Left ventricle myocardium inferior (tissue), 1 donor: ENCODE measurements at places on chromosomes 4 and X. TPM values are rescaled to one million over a fixed set of nuclear protein-coding genes. Genes with fewer than 3 reads are reported as not detected.

The F9 gene
- not detected for total RNA-seq

The ARX gene
- not detected for total RNA-seq

The GPR143 gene
- total RNA-seq = not detected

The PABPC1L2B gene
- not detected for total RNA-seq

The CCNB3 gene
- total RNA-seq = 0.71 TPM

The PABPC5 gene
- total RNA-seq = 0.91 TPM

The TGIF2LX gene
- not detected for total RNA-seq

The PABPC4L gene
- 0.66 TPM for total RNA-seq

The MTM1 gene
- total RNA-seq = 9.5 TPM

The BTK gene
- total RNA-seq = 1.3 TPM

The IL13RA2 gene
- not detected for total RNA-seq

The COX7B gene
- total RNA-seq = 1,696 TPM

The CHIC1 gene
- total RNA-seq = 13.4 TPM

The MECP2 gene
- total RNA-seq = 28.3 TPM

- DNase-seq = no peak
These were observed 1622.4 kb upstream of the PCDH10 start for GRCh38 chr4:131526686-131527085.

- DNase-seq = no peak
These were observed 20.4 kb downstream of the KIAA1210 start for GRCh38 chrX:119107206-119107605.

DNA sequence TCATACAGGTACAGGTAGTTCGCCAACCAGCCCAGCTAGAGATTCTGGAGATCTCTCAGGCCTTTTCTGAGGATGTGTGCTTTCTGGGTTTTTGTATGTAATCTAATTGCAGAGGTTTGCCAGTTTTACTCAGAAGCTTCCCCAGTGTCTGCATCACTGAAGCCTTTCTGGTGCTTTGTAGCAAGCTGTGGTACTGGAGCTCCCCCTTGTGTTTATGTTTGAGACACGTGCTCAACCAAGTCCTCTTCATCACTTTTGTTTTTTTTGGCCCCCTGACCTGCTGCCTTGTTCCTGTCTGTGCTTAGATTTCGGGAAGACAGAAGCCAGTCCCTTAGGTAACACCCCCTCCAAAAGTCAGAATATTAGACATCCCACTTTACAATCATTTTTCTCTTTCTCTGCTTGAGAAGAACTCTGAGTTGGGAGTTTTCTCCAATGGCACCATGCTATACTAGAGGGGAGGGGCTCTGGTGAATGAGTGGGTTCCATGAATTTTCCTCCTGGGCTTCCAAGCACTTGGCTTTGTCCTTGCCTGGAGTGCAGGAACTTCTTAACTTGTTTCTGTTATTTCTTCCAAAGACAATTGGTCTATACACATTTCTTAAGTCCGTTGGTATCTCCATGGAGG, 128.4 kb upstream of the TBC1D9 start:
- no peak for DNase-seq

DNA sequence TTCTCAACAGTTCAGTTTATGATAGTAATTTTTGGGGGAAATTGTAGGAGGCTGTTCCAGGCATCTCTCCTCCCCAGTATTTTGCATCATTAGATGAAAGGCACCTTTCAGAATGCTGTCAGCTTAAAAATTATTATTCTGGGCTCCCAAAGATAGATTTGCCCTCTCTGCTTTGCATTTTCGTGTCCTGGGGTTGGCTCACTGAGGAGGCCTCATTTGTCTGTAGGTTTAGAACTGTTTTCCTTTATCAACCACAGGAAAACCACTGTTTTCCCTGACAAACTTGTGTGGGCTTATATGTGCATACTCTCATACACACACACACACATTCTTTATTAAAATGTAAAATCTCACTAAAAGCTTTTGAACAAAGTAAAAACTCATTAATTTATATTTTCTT, 197.2 kb upstream of the VCX3A start:
- no peak for DNase-seq

DNA sequence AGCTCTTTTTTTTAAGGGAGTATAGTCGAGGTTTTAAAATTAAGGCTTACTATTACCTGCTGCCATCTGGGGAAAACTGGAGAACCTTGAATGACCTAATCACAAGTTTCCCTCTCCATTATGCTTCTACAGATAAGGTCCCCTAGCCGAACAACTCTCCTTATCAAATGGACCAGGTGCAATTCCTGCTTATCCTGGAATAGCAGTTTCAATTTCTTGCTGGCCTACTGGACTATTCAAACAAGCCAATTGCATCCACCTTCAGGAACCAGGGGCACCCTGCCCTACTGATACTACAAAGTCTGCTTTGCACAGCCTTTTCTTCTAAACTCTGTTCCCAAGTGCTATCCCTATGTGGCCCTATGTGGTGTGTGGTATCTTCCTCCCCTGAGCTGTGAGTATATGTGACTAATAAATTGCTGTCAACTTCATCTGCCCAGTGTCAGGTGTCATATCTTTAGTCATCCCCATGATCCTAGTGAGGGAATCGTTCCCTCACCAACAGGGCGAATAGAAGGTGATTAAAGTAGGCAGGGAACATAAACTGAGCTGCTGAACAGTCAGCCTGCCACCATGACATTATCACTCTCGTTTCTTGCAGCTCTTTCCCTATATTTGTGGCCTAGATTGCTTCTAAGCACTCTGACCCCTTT, 128.5 kb downstream of the ATG4A start:
- no peak for DNase-seq

GRCh38 chr4:140368686-140369085, 4.8 kb upstream of the SCOC start:
- no peak for DNase-seq

DNA sequence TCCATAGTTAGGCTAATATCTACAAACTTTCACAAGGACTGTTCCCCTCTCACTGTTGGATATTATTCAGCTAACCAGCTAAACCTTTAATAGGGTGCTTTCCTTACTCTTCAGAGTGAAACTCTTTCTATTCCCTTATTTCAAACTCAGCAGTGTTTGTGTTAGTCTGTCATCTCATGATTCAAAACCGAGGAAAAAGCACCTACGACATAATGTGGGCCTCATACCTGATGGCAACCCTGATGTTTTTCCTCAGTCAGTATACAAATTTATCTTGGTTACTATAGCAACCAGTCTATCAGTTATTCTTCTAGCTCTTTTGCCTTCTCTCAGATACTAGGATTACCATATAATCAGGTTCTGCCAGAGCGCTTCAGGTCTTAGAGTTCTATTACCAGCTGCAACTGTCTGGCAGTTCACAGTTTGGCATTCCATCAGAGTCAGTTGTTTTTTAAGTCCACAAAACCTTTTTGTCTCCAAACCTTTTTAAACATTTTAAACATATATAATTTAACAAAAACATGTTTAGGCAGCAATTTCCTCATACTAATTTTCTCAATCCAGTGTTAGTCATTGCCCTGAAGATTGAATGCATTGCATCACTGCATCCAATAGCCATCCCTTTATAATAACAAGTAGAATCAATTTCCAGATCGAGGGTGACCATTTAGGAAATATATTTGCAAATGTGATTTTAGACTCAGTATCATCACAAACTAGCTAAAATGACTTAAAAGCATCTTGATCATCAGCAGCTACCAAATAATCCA, 7.4 kb downstream of the WDR44 start:
- DNase-seq = no peak

GRCh38 chr4:69531251-69531650, 35.5 kb upstream of the UGT2B4 start:
- DNase-seq = no peak

DNA sequence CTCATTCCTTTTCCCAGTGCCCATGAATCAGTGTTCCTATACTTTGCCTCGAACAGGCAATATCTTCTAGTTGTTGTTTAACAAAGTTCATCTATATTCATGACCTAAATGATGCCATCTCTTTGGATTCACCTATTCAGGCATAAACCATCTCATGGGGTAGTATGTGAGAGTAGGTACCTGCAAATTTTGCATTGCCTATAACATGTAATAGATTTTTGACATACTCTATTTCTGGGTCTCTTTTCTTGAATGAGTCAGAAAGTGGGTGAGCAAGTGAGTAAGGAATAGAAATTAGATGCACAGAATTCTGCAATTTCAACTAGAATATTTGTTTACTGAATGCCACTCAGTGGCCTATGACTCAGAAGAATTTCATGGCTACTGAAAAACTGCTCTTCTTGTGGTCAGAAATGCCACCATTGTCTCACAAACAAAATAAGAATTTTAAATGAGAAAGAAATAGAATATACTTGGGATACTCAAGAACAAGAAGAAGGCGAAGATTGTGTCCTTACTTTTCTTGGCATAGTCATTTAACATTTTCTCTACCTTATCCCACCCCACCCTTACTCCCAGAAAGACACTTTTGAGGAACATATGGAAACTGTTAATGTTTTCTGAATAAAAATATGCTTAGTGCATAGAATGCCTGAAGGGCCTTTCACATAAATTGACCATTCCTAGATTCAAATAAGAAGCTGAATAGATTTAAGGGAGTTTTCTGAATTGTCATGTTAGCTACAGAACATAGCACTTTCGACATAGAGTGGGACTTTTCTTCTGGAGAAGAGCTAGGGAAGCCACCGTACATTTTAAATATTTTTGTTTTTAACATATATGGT, 86.8 kb downstream of the HHIP start:
- DNase-seq = no peak

GRCh38 chr4:80926446-80926845, 104.1 kb upstream of the BMP3 start:
- DNase-seq = no peak

- no peak for DNase-seq
These were observed 153.0 kb downstream of the DCLK2 start for GRCh38 chr4:150231107-150231770.

DNA sequence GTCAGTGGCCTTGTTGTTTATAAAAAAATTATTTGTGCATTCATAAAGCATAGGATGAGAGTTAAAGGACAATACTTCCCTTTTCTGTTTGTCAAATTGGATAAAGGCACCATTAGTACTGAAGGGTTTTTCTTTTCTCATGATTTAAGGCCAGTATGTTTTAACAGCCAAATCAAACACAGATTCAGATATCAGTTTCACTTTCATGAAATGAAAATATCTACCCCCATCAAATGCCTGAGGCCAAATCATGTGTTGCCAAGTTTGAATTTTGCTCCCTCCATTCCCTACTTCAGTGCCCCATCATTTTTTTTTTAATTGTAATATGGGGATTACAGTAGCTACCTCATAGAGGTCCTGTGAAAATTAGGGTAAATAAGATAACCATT, 745.9 kb downstream of the RPA4 start:
- DNase-seq = no peak

DNA sequence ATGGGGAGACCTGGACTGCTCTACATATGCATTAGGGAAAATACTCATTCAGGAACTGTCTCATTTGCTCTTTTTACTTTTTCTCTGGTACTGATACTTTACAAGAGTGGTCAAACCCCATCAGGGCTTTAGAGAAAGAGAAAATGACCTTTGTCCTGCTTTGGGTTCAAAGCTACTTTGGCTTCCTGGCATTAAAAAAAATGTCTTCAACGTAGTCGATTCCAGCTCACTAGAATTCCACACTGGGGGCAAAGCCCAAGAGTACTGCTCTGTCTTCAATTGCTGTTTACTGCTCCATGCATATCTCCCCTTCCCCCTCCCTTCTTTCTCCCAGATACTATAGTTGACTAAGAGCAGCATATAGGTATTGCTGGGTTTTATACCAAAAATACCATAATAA, 98.0 kb downstream of the PAPSS1 start:
- no peak for DNase-seq

GRCh38 chr4:75696071-75696470, 22.9 kb upstream of the G3BP2 start:
- no peak for DNase-seq
